ENCODE measurements at places on chromosomes 11 and 22.

GRCh38 chr11:66919923-66920322 lies 38.3 kb downstream of the PC start:
- DNase-seq = no peak

- no peak for DNase-seq
These were observed 165.2 kb upstream of the E2F8 start for GRCh38 chr11:19405966-19406365.

DNA sequence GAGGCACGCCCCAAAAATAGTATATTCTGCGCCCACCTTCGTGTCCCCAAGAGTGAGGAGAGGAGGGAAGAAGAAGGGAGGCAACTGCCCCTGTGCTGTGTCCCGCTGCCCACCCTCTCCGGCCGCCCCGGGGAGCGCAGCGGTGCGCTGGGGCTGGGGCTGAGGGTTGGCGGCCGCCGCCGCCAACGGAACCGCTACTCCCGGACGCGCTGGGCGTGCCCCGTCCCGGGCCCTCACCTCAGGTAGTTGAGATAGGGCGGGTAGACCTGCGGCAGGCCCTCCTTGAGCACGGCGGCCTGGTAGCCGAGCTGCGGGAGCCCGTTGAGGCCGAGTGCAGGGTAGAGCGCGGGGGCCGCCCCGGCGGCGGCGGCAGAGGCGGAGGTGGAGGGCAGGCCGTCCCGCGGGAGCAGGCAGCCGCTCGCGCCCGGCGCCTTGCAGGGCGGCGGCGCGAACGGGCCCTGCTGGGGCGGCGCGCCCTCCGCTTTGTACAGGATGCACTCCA lies 2.4 kb downstream of the PGR start:
- peak; percentile 5 for DNase-seq

GRCh38 chr22:22130953-22131608 lies 113.5 kb upstream of the VPREB1 start:
- DNase-seq = no peak

- DNase-seq = no peak
These were observed 5.0 kb upstream of the MTFP1 start for GRCh38 chr22:30420347-30421125.

GRCh38 chr22:29199702-29200400 lies 5.8 kb upstream of the EMID1 start:
- no peak for DNase-seq

DNA sequence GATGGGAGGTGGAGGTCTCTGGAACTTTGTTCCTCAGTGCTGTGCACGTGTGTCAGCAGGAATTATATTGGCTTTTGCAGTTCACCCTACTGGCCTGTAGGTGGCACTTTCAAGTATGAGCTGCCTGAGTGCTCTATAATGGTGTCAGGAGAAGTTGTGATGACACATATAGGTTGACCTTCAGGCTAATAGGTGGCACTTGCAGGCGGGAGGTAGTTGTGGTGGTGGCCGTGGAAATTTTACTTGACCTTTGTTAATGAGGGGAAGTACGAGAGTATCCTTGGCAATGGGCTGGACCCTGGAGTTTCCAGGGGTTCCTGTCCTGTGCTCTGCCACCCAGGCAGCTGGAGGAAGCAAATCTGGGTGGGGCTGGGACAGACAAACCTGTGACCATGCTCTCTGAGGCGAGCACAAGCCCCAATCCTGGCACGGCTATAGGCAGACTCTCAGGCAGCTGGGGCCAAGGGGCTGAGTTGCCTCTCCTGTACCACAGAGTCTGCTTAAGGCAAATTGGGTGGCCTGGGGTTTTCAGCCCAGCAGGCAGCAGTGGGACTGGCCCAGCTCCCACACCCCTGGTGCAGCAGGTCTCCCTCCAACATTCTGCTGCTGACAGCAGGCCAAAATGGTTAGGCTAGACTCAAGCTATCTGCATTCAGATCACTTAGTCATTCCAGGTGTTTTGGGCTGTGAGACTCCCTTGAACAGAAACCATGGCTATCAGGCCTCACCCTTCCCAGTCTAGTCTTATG lies 147.5 kb upstream of the CTSC start:
- DNase-seq = peak; percentile 40

GRCh38 chr11:30436801-30437200 lies 113.9 kb downstream of the ARL14EP start:
- DNase-seq = no peak

- no peak for DNase-seq
These were observed 8.4 kb upstream of the ZBED4 start for GRCh38 chr22:49845241-49845640.

DNA sequence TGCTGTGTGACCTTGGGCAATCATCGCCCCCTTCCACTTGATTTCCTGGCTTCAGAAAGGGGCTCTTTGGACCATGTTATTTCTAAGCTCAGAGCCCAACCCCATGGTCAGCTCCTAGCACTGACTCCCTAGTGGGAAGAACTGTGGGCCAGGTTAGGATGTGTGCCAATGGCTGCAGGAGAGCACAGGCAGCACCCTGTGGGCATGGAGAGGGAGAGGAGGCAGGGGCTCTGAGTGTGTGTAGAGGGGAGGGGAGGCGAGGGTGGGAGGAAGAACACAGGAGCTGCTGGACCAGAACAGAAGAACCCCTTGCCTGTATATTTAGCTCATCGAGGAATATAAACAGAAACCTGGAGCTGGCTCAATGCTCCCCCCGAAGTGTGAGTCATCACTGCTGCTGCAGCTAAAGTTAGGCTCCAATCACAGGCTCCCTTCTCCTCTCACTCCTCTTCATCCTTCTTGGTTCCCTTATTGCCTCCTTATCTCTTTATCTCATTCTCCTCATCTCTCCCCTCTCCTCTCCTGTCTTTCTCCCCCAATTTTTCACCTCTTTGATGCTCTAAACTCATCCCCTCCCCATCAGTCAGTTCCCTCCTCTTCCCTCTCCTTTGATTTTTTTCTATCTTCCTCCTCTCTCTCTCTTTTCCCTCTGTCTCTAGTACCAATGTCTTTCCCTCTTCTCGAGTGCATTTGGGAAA lies 14.5 kb upstream of the RPS19BP1 start:
- no peak for DNase-seq

DNA sequence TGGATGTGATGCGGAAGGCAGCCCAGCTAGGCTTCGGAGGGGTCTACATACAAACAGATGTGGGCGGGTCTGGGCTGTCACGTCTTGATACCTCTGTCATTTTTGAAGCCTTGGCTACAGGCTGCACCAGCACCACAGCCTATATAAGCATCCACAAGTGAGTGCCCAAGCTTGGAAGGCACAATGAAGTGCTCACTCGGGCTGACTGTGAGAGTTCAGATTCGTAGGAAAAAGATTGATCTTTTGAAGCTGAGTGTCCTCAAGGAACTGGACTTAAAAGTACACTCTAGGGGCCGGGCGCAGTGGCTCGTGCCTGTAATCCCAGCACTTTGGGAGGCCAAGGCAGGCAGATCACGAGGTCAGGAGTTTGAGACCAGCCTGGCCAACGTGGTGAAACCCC lies 3.7 kb downstream of the ACAD8 start:
- DNase-seq = no peak

GRCh38 chr11:133950874-133951326 lies 5.9 kb downstream of the IGSF9B start:
- DNase-seq = no peak

GRCh38 chr11:79481795-79482194 lies 41.0 kb upstream of the TENM4 start:
- DNase-seq = no peak

GRCh38 chr11:119175493-119176077 lies 7.1 kb downstream of the NLRX1 start:
- DNase-seq = no peak

- no peak for DNase-seq
These were observed 432.7 kb downstream of the TBC1D22A start for GRCh38 chr22:47195156-47195483.

DNA sequence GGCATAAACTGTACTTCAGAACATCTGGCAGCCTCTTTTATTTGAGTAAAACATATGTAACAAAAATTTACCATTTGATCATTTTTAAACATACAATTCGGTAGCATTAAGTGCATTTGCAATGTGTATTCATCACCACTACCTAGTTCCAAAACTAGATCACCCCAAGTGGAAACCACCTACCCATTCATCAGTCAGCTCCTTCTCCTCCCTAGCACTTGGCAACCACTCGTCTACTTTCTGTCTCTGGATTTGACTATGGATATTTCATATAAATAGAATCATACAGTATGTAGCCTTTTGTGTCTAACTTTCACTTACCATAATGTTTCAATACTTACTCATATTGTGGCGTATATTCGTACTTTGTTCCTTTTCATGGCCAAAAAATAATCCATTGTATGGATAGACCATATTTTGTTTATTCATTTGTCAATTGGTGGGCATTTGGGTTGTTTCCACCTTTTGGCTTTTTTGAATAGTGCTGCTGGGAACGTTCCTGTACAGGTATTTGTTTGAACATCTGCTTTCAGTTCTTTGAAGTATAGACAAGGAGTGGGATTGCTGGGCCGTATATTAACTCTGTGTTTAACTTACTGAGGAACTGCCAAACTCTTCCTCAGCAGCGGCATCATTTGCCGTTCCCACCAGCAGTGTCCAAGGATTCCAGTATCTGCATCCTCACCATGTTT lies 27.2 kb upstream of the ADORA2A start:
- no peak for DNase-seq

- peak; percentile 91 for DNase-seq
These were observed at the start of gene TMEM134 for GRCh38 chr11:67468759-67469507. TMEM134 (minus strand) TSS chr11:67469251; CDS start chr11:67469192, 59 bp downstream.

GRCh38 chr22:20994128-20994901 lies 7.6 kb downstream of the THAP7 start:
- DNase-seq = no peak

DNA sequence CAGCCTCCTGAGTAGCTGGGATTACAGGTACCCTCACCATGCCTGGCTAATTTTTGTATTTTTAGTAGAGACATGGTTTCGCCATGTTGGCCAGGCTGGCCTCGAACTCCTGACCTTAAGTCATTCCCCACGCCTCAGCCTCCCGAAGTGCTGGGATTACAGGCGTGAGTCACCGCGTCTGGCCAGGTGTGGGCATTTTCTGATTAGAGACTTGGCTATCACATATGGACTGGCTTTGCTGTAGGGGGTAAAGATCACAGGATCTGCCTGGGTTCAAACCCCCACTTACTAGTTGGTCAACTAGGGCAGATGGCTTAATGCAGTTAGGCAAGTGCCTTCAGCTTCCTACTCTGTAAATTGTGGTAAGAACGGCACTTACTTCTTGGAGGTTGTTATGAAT lies 6.5 kb downstream of the CD248 start:
- no peak for DNase-seq

GRCh38 chr11:121415856-121416255 lies 36.3 kb upstream of the SORL1 start:
- DNase-seq = no peak

GRCh38 chr11:14336507-14337503 lies 22.2 kb downstream of the RRAS2 start:
- no peak for DNase-seq

- DNase-seq = no peak
These were observed 201.7 kb downstream of the GRIK4 start for GRCh38 chr11:120713296-120713695.

GRCh38 chr11:10866893-10867331 lies 9.1 kb upstream of the ZBED5 start:
- no peak for DNase-seq

DNA sequence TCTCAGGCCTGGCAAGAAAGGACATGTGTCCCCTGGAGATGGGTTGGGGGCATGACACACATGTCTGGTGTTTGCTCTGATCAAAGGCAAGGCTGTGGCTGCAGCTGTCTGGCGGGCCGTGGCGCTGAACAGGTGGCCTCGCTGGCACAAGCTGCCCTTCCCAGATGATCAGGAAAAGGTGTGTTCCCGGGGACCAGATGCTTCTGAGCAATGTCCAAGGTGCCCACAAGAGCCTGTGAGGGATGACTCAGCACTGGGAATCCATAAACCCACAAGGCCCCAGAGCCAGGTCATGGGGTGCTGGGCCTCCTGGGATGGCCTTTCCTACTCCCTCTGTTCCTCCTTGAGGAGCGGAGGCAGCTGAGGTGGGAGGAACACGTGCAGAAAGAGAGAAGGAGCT lies 9.7 kb upstream of the LRP5 start:
- DNase-seq = no peak

DNA sequence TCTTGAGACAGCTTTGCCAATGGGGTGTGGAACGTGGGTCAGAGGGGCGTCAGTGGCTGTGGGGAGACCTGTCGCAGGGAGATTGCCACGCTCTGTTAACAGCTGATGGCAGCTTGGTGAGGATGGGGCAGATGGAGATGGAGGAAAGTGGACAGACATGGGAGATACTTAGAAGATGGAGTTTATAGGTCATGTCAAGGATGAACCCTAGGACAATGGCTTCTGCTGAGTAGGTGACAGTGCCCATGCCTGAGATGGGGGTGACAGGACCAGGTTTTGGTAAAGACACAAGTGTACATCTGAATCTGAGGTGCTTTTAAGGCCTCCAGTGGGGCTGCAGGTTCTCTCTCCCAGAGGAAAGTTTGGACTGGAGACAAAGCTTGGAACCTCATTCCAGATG lies 51.5 kb upstream of the ACCSL start:
- no peak for DNase-seq

DNA sequence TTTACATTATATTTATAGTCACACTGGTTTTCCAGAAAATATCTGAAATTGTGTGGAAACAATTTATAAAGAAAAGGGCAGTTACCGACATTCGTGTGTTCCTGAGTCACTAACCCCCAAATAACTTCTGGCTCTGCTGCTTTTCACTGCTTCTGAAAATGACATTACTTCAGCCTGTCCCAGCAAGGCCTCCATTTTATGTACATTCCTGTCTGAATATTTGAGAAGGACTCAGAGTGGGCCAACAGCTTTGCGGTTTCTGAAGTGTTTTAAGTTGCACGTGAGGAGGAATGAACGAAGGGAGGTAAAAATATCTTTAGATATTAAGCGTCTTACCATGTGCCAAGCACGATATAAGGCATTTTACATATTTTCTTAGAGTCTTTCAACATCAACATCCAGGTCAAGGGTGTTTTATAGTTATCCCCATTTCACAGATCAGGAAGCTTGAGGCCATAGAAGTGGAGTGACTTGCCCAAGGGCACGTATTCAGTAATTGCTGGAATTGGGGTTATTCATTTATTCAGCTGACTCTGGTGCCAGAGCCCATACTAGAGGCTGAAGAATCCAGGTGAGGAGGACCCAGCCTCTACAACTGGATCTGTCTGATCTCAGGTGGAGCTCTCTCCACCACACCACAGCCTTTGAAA lies 30.8 kb upstream of the WNT11 start:
- DNase-seq = no peak

GRCh38 chr11:15624701-15625100 lies 510.0 kb downstream of the INSC start:
- no peak for DNase-seq

GRCh38 chr11:58617976-58618557 lies 4.4 kb upstream of the CNTF start:
- no peak for DNase-seq

GRCh38 chr22:36771356-36772063 lies 4.4 kb downstream of the IFT27 start:
- no peak for DNase-seq

DNA sequence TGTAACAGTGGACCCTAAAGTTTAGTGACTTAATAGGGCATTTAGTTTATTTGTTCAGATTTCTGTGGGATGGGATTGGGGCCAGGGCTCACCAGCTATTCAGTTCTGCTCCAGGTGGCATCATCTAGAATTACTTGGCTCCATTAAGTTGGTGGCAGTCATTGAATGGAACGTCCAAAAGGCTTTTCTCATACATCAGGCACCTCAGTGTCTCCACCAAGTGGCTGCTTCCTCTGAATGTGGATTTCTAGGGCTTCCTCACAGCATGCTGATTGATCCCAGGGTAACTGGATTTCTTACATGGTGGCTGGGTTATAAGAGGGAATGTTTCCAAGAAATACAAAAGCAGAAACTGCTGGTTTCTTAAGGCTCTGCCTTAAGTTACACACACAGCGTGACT lies 34.7 kb downstream of the USP47 start:
- DNase-seq = no peak

- DNase-seq = peak; percentile 90
These were observed 13.3 kb downstream of the RSPH14 start for GRCh38 chr22:23128269-23129108.

Data from germinal center (tissue), 1 donor.